CD4-positive, alpha-beta T cell (primary cell): ENCODE measurements at places on chromosomes 7 and 10. TPM values are rescaled to one million over a fixed set of nuclear protein-coding genes. Genes with fewer than 3 reads are reported as not detected.

The FAM25G gene
- total RNA-seq = not detected

The RELN gene
- not detected for total RNA-seq

The KNDC1 gene
- total RNA-seq = not detected

The SUGCT gene
- 1.2 TPM for total RNA-seq

The ABCB1 gene
- 12.2 TPM for total RNA-seq

The NIPSNAP2 gene
- 40.7 TPM for total RNA-seq

The RPEL1 gene
- total RNA-seq = not detected

The TFEC gene
- not detected for total RNA-seq

The CRYGN gene
- total RNA-seq = not detected

The BTBD16 gene
- not detected for total RNA-seq

The NPSR1 gene
- total RNA-seq = not detected

The ATXN7L1 gene
- total RNA-seq = 29.2 TPM

The DOCK1 gene
- not detected for total RNA-seq

The AMPH gene
- not detected for total RNA-seq
